ENCODE measurements at places on chromosomes 16 and 17.

- DNase-seq = no peak
Observed at GRCh38 chr16:49189286-49189685, 92.4 kb downstream of the CBLN1 start.

- DNase-seq = no peak
Observed at GRCh38 chr16:31090540-31090939, 1.8 kb upstream of the PRSS53 start.

GRCh38 chr16:57818377-57819064 is 16.2 kb upstream of the KIFC3 start:
- no peak for DNase-seq

GRCh38 chr17:17416007-17416399 is 60.8 kb upstream of the MED9 start:
- DNase-seq = no peak

GRCh38 chr17:61464843-61465180 is 12.6 kb downstream of the TBX4 start:
- DNase-seq = no peak

GRCh38 chr17:69908626-69909368 is 166.2 kb upstream of the KCNJ16 start:
- DNase-seq = no peak

- DNase-seq = no peak
Observed at GRCh38 chr16:86388976-86389375, 121.4 kb upstream of the FOXF1 start.

DNA sequence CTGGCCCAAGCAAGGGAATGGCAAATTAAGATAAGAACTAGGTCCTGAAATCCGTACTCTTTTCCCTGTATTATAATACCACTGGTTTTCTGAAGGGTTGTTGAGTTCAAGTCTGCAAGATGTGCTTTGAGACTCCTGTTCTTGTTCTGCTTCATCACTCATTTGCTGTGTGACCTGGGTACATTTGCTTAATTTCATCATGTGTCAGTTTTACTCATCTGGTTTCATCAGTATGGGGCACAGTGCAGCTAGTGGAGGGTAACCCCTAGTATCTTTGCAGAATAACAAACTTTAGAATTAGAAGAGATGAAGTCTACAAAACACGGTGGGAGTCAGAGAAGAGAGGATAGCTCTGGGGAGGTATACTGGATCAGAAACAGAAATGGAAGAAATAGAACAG is 21.9 kb upstream of the EFCAB13 start:
- DNase-seq = no peak

- peak; percentile 33 for DNase-seq
Observed at GRCh38 chr16:46908540-46909372, 24.6 kb downstream of the GPT2 start.

GRCh38 chr17:19513897-19514488 is 19.7 kb upstream of the SLC47A1 start:
- peak; percentile 43 for DNase-seq
